ENCODE measurements at places on chromosomes 11 and 22.

DNA sequence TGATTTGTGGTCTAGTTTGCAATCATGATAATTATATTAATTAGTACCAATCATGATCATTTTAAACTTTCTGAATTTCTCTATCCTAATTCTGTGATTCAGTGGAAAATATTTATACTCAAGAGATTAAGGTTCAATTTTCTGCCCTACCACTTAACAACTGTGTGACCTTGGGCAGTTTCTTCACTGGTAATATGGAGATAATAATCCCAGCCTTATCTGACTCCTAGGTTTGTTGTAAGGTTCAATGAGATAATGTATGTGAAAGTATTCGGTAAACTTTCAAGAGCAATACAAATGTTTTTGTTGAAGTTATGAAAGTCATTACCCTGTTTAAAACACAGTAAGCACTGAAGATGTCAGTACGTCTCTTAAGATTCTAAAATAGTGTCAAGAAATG is 36.3 kb downstream of the CSTPP1 start:
- no peak for DNase-seq

- DNase-seq = no peak
These were observed 23.5 kb downstream of the RDX start for GRCh38 chr11:110272919-110273318.

- DNase-seq = no peak
These were observed 234.1 kb downstream of the KIRREL3 start for GRCh38 chr11:126766440-126766839.

GRCh38 chr11:75949023-75949672 is 134.1 kb downstream of the UVRAG start:
- no peak for DNase-seq

GRCh38 chr22:45036154-45036553 is 26.3 kb upstream of the PHF21B start:
- no peak for DNase-seq

DNA sequence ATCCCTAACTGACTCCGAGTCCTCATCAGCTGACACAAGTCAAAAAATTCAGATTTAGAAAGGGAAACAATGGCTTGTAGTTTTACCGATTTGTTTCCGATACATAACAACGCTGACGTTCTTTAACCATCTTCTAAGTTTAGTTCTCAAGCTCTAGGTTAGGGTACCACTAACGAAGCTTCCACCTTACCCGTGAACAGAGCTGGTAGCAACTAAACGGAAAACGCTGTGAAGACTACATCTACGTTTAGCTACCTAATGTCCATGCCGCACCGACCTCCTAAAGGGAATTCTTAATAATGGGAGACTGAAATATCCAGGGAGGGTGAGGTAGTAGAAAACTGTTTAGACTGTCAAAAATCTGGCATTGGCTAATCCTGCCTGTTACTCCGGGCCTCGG is 1.0 kb downstream of the NUP98 start:
- peak; percentile 26 for DNase-seq

DNA sequence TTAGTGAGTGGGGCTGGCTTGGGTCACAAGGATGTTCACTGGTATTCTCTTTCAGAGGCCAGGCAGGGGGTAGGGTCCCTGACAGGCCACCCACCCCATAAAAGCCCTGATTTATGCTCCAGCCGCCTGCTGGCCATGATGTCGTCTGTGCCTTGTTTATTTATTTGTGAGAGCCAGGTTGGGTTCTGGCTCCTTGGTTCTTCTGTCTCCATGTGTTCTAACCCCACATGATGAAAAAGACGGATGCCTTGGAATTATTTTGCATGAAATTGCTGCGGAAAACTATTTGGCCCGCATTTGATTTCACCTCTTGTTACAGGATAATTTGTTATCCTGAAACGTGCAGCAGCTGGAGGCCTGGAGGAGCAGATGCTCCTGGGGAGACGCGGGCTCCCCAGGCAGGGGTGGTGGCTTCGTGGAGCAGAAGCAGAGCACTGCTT is 46.3 kb upstream of the WNT11 start:
- DNase-seq = no peak

- DNase-seq = no peak
These were observed 275.9 kb downstream of the TBC1D22A start for GRCh38 chr22:47038206-47038835.

GRCh38 chr11:119155733-119156492 is 7.1 kb downstream of the ABCG4 start:
- peak; percentile 36 for DNase-seq

GRCh38 chr22:47127441-47127871 is 365.0 kb downstream of the TBC1D22A start:
- DNase-seq = peak; percentile 9

DNA sequence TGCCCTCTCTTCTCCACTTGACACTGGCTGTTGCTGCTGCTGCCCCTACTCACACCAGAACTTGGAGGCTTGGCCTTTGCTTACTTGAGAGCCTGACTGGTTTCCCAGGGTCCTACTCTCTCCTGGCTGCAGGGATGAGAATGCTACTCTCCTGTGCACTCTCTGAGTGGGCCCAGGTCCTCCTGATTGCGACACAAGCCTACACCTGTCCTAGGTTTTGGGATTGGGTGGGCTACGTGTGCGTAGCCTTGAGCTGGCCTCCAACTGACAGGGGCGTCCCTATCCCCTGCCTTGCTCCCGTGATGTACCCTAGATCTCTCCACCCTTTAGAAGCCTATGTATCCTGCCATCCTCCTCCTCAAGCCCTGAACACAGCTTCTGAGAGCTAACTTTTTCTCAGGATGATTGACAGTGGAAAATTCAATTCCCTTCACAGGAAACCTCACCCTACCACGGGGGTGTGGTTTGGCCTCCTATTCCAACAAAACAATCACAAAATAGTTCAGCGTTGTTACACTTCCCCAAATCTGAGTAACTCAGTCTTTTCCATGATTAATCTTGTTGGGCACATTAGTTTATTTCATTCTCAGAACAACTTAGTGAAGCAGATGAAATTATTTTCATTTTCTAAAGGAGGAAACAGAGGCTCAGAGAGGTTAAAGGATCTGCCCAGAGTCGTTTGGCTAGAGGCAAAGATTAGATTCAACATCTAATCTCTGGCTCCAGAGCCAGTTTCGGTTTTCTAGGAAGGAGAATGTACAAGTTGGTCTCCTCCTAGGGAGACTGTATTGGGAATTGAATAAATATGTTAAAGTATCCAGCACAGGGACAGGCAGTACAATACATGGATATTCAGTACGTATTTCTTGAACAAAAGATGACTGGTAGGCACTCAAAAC is 17.6 kb upstream of the AMOTL1 start:
- no peak for DNase-seq

DNA sequence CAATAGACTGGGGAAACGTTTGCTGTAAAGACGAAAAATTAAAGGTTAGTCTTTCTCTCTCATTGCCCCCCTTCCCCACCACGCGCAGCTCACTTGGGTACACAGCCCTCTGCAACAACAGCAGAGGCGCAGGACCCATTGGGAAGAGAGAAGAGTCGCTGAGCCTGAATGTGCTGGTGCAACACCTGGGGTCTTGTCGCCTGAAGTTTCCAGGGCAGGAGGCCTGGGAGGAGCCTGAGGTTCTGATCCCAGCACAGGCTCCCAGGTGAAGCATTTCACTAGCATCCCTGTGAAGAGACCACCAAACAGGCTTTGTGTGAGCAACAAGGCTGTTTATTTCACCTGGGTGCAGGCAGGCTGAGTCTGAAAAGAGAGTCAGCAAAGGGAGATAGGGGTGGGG is 116.2 kb upstream of the NTM start:
- no peak for DNase-seq

GRCh38 chr11:34613552-34614056 is 7.3 kb upstream of the EHF start:
- no peak for DNase-seq

DNA sequence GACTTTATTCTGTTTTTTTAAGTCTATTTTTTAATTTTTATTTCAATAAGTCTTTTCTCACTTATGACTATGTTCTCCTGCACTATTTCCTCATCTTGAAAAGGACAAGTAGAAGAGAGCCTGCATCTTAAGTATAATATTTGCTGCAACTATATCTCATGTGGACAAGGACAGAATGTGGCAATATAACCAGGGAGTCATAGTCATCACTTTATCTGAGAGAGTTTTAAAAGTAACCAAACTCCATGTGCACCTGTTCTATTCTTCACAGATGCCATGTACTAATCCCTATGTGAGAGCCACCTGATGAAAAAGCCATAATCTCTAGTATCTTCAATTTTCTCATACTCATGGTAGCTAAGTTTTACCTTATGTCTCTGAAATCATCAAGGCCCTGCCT is 104.2 kb upstream of the SOX6 start:
- DNase-seq = no peak

GRCh38 chr11:93741882-93742226 is 382 bp downstream of the C11orf54 start:
- DNase-seq = no peak

GRCh38 chr11:128814856-128815705 is 52.0 kb downstream of the KCNJ1 start:
- DNase-seq = no peak
